ENCODE measurements at places on chromosomes 12 and 14.
A peak's percentile ranks its signal among the peaks of the same experiment; 100 is the strongest.

GRCh38 chr12:110948041-110948440, 27.7 kb upstream of the MYL2 start:
- DNase-seq, result no peak

DNA sequence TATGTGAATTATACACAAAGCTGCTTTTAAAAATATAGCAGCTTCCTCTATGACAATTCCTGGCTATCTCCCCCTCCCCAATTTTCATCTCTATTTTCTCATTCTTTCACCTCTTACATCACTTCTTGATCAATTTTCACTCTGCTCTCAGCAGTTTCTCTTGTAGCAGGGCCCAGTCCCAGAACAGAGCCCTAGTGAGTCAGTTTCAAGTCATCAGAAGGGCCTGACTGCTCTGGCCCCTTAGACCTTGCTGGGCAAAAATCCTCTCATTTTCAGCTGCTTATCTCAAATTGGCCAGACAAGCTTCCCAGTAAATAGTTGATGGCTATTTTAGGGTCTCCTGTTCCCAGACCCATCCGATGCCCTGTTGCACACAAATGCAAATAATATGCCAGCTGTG, 101.4 kb downstream of the TTC7B start:
- DNase-seq, result no peak

GRCh38 chr12:9132008-9132535, 16.4 kb upstream of the A2M start:
- DNase-seq, result no peak

DNA sequence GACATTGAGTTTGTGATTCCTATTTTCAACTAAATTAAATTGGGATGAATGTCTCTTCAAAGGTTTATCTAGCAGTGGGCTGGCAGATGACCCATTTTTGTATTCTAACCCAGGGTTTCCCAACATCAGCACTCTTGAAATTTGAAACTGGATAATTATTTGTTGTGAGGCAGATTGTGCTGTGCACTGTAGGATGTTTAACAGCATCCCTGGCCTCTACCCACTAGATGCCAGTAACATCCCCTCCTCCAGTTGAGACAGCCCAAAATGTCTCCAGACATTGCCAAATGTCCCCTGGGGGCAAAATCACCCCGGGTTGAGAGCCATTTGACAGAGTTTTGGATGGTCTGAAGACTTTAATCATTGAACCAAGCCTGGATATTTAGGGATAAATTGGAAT, 11.1 kb downstream of the DAAM1 start:
- no peak for DNase-seq

DNA sequence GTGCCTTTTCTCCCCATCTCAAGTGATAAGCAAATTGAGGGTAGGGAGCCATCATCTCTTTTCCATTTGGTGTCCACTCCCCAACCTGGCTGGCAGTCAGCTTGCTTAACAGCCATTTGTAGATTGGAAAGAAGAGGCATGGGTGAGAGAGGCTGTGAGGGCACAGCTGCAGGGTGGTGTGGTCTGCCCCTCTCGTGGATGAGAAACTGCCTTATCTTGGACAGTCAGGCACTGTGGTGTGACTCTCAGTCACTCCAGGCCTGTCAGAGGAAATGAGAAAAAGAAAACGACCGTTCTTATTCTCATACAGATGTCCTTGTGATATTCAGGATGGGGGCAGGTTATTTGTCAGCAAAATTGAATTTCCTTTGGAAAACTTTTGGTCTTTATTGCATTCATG, 65.1 kb upstream of the SRSF5 start:
- no peak for DNase-seq

DNA sequence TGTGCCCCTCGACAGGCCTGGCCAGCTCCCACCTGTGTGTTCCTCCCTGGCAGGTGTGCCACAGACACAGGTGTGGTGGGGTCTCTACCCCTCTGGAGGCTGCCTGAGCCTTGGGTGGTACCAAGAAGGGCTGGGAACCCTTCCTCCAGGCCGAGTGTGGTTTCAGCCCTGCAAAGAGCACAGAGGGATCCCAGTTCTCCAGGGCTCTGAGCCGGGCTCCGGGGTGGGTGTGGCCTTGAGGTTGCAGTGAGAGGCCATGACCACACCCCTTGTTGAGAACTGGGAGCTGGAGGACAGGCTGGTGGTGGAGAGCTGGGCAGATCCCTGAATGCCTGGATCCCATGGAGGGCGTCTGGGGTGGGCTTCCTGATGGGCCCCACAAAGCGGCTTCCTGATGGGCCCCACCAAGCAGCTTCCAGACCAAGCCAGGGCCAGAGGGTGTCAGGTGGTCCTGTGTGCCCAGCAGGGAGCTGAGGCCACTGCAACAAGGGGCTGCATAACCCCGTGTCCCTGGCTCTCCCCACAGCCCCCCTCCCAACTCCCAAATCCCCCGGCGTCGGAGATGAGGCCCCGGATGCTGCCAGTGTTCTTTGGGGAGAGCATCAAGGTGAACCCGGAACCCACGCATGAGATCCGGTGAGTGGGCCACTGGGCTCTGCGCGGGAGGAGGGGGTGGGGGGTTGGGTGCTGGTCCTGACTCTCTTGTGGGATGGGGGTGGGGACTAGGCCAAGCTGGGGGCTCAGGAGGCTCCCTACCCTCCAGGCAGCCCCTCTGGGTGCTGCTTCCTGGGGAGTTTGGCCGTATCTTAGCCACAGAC, 16.6 kb downstream of the RFLNA start:
- no peak for DNase-seq

DNA sequence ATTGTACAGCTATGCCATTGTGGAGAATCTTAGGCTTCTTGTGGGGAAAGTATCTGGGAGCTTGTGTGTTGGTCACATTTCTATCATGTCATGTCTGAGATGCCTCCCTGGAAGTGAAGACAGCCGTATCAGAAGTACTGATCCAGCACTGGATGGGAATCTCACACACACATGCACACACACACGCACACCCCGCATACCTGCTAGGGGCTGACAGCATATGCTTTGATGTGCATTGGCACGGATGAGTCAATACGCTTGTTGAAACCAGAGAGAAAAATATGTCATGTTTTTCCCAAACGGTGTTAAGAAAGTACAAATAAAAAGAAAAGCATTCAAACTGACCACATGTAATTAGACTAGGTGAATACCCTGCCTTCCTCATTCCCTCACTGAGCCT, 260.8 kb downstream of the KTN1 start:
- no peak for DNase-seq

- DNase-seq, result no peak
Measured at GRCh38 chr14:96914571-96915128, 117.5 kb downstream of the VRK1 start.

GRCh38 chr12:112905451-112906089, 1.2 kb upstream of the OAS1 start:
- DNase-seq, result no peak

DNA sequence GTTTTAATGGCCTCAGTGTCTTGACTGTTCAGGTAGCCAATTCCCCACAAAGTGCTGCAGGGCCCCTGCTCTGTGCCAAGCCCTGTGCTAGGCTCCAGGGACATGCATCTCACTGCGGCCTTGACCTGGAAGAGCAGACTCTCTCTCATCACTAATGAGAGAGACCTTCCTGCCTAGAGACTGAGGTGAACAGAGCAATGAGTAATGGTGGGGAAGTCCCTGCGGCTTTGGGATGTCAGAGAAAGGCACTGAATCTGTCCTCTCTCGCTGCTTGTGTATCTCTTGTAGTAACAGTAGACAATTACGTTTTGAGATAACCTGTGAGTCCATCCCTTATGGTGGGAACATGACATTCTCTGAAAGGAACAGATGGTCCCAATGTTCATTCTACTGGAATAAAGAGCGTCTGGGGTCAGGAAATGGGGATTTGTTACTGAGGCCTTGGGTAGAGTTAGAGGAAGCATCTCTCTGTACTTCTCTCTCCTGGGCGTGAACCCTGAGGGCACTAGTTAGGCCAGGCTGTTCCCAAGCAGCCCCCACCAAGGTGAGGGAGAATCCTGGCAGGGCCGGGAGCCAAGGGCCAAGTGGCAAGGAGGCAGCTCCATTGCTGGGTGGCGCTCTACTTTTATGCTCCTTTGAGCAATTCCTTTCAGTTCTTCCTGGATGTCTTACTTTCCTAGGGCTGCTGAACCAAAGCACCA, 13.5 kb downstream of the NFATC4 start:
- no peak for DNase-seq

DNA sequence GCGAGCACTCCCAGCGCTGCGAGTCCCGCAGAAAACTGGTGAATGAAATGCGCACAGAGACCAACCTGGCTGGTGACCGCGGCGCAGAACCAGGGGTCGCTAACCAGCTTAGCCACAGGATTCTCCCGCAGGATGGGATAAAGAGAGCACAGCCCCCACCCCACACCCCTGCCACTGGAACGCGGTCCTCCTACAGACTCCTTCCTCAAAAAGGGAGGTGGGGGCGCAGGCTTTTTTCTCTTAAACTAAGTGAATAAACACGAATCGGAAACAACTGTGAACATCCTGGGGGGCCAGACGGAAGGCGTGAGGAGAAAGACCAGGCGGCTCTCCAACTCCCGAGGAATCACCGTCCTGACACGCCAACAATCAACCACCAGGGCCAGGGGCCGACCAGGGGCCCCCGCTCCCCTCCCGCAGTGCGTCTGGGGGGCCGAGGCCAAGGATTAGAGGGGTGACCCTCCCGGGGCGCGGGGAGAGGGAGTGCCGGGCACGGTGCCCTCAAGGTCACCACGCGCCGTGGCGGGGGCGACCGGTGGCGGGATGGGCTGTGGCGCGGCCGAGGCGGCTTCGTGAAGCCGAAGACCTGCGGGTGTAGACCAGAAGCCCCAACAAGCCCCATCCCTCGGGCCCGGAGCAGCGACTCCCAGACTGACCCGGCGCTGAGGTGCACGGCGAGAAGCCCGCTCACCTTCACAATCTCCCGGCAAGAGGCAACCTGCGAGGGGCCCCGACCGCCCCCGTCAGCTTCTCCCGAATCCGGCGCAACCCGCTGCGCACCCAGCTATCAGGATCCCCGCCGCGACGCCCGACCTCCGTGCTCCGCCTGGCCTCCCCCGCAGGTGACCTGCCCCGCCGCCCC, 704 bp downstream of the ATP2B1 start:
- no peak for DNase-seq

DNA sequence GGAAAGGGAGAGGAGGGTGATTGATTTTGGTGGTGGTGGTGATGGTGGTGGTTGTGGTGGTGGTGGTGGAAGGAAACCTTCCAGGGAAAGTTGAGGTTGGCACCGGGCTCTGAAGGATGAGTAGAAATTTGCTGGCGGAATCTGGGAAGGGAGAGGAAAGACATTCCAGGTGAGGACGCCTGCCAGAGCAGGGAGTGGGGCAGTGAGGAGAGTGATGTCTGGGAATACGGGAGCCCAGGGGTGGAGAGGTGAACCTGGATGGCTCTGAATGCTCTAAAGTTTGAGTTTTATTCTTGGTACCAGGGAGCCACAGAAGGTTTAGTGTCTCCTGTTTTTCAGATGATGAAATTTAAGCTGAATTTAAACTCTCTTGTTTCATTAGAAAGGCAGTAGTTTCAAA, 16.0 kb downstream of the CHST11 start:
- DNase-seq, result no peak

- no peak for DNase-seq
Measured at GRCh38 chr14:39050389-39050788, 52.6 kb downstream of the SEC23A start.

DNA sequence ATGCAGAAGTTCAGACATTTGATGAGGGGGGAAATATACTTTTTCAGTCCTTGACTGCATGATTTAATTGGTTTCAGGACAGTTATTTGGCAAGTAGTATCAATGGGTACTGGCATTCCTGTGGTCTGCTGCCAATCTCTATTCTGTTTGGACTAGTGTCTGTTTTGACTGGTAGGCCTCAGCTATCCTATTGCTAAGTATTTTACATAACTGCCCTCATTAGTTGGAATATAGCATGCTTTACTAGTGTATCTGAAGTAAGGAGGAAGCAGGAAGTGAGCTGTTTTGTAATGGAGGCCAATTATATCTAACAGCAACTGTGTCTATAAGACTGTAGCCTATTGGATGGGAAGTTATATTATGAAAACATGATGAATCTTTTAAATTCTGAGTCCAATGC, 104.3 kb downstream of the FLRT2 start:
- no peak for DNase-seq

DNA sequence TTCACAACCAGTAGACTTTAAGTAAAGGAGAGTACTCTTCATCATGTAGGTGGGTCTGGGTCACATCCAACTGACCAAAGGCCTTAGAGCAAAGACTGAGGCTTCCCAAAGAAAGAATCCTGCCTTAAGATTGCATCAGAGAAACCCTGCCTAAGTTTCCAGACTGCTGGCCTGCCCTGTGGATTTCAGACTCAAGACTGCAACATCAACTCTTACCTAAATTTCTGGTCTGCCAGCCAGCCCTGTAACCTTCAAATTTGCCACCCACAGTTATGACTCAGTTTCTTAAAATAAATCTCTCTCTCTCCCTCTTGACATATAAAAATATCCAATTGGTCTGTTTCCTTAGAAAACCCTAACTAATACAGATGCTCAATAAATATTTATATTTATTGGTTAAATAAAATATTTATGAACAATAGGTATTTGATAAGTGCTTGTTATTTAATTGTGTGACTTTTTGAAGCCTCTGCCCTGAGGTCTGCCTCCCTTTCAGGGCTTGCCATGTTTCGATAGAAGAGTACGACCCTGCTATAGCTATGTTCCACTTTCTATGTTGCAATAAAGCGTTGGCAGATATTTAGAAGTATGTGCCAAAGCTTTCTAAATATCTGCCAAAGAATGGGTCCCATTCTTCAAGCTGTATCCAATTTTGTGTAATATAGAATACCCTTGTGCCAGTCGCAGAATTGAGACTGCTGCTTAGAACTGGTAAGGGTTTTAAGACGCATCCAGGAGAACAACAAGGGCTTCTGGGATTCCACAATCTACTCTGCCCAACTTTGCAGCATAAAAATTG, 65.7 kb downstream of the TMEM30B start:
- DNase-seq, result no peak

DNA sequence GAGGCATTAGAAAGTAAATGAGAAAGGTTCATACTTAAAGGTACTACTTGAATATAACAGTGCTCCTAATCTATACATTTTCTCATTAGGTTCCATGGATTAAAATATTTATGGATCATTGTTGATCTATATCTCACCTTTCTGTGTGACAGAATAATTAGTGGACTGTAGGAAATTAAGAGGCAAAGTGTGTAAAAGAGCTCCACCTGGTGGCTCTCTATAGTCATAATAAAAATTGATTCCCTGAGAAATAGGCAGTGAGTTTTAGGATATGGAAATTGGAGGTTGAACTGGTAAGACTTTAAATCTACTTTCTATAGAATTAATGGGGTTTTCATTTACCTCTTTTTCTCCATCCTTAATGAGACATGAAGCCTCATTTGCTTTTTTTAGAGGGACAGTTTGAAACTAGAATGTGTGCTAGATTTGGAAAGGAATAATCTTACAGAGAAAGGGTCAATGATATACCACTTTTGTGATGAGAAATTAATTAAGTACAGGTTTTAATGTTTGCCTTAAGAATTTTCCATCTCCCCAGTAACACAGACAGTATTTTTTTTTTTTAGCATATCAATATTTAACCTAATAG, 11.8 kb upstream of the DERA start:
- DNase-seq, result peak; percentile 72

- no peak for DNase-seq
Measured at GRCh38 chr14:69483765-69484443, 624 bp upstream of the PLEKHD1 start.

GRCh38 chr14:92494512-92494911, 19.1 kb upstream of the RIN3 start:
- no peak for DNase-seq

- no peak for DNase-seq
Measured at GRCh38 chr14:99055816-99056215, 216.2 kb downstream of the BCL11B start.

Data from pons (tissue), 1 donor.